GDM1 (cell line): ENCODE measurements at places on chromosomes 7 and 10.

DNA sequence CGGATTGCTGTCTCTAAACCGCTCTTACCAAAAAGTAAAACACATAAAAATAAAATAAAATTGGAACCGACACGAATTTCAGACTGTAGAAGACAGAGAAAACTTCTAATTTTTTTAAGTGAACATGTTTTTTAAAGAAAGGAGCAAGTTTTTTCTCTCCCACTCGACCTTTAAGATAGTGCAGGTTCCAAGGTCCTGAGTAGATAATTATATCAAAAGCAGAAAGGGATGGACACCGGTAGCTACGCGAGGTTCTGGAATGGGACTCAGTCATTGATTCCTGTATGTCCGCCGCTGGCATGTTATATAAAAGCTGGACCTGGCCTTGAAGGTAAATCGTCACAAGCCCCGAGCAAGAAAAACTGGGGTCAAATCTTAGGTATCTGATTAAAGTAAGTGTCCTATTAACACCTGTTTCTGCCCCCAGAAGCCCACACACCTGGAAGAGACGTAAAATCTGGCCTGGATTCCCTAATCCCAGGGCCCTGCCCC lies 462 bp upstream of the CISD1 start:
- no peak for DNase-seq

GRCh38 chr10:47298715-47299114 lies 1.3 kb upstream of the GDF10 start:
- no peak for DNase-seq

DNA sequence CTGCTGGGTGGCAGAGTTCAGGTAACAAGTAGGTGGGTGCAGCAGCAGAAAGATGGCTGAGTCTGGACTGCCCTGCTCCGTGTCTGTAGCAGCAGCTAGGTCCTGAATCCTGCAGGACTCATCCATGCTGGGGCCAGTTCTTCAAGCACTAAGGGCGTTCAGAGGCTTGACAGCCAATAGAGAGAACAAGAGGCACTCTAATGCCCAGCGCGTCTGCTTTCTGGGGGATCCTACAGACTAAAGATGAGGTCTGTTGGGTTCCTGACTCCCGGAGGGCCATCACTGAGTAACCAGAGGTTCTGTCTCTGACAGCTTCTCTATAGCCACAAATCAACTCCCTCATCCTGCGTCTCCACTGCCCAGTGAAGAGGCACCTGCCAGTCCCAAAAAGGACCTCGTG lies 125.5 kb downstream of the PTPN20 start:
- DNase-seq = no peak

- no peak for DNase-seq
Observed at GRCh38 chr10:23293145-23293724, 51.4 kb downstream of the C10orf67 start.

DNA sequence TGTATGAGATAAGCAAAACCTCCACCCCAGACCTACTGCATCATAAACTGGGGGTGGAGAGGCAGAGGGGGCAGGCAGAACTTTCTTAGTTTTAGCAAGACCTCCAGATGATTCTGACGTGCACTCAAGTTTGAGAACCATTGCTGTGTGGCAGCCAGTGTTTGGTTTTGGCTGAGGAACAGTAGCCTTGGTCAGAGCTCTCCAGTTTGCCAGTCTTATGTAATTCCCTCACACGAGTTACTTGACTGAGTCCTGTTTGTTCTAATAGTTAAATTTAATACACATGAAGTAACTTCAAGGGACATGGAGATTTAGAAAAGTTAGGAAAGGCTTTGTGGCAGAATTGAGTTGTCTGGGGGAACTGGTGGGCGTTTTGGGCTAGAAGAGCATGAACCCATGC lies 38.5 kb downstream of the GARS1 start:
- DNase-seq = no peak

- DNase-seq = no peak
Observed at GRCh38 chr10:76882796-76883195, 754.8 kb downstream of the KCNMA1 start.

DNA sequence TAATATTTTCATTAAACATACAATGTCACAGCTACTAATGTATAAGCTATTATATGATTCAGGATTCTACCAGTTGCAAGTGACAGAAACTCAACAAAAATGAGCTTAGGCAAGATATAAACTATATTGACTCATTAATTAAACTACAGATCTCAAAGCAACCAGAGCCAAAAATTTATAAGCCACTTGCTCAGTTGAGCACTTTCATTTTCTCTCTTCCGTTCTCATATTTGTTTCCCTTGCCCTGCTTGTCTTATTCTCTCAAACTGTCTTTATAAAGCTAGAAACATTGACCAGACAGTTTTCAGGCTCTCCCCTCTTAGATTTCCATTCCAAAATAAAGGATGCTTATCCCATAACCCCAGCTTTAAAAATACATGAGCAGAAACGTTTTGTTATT lies 60.2 kb upstream of the DGKB start:
- no peak for DNase-seq

DNA sequence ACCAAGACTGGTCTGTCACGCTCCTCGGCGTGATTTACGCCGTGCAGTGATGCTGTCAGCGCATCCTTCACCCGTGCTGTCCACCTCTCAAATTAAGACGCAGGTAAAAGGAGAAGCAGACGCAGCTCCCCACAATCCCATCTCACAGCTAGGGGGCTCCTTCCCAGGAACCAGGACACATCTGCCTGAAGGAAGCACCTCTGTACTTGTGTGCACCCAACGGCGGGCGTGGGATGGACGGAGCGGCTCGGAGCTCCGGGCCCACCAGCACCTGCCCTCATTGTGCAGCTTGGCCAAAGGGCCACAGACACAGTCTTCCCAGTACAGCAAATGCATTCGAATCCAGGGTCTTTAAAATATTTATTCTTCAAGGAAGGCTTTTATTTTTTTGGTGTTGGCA lies 55.3 kb downstream of the STK32C start:
- DNase-seq = no peak

DNA sequence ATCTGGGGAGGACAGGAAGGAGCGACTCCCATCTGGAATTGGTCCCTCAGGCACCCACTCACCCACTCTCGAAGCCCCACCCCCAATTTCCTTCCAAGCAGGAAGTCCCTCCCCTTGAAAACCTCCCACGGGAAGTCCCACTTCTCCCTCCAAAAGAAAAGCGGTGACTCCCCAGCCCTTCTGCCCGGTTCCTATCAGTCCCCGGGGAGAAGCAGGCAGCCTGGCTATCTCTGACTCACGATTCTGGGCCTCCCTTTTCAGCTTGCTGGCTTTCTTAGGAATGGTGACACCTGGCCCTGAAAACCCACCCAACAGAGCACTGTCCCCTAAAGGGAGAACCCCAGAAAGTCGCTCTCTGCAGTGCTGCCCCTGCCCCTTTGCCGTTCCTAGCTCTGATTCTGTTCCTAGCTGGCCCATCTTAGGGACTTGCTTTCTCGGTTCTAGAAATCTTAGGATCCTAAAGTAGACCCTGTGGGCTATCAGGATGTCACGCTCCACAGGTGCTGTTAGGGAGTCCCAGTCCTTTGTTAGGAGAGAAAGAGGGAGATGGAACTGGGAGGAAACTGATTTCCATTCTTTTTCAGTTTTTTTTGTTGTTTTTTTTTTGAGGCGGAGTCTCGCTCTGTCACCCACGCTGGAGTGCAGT lies 6.0 kb downstream of the TSC22D4 start:
- DNase-seq = no peak

- DNase-seq = no peak
Observed at GRCh38 chr10:49081547-49082275, 33.6 kb downstream of the VSTM4 start.

DNA sequence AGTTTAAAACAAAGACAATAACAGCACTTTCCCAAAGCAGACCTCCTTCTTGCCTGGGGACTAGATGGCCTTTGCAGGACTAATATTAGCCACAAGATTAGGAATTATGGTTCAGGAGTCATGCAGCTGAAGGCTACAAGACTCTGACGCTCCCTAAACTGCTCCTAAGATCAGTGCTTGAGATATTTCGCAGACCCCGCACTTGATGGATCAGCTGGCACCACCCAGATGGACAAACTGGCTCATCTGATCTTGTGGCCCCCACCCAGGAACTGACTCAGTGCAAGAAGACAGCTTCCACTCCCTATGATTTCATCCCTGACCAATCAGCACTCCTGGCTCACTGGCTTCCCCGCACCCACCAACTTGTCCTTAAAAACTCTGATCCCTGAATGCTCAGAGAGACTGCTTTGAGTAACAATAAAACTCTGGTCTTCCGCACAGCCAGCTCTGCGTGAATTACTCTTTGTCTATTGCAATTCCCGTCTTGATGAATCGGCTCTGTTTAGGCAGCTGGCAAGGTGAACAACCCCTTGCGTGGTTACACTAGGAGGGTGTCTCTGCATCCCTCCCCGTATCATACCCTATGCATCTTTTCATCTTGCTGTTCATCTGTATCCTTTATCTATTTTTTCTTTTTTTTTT lies 26.9 kb upstream of the NRBF2 start:
- DNase-seq = no peak

DNA sequence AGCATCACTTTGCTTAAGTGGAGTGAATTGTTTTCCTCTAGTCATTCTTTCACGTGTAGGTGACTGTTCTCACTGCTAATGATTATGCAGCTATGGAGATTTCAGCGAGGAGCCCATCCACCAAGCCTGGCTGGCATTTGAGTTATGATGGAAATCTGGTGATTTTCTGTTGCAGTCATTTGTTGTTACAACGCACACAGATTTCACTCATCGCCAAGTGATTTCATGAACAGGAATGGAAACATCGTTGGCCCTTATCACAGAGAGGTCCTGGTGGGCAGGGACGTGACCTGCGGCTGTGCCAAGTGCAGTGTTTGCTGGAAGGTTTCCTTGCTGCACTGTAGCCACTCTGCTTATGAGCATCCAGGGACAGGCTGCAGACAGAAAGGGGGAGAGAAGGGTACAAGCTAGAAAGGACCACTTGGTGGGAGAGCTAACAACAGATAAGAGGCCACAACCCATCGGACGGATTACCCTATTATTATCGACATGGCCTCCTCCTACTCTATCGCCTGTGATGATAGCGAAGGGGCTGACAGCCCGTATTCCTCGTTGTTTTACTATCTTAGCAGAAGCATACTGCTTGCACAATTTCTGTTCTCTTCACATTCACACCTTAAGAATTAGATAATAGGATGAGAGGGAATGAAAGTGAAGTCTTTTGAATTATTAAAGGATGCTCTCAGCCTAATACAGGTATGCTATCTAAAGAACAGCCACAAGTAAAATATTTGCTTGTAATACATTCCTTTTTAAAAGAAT lies 99.0 kb upstream of the PITRM1 start:
- no peak for DNase-seq

- no peak for DNase-seq
Observed at GRCh38 chr7:128759242-128759641, 16.4 kb downstream of the OPN1SW start.

DNA sequence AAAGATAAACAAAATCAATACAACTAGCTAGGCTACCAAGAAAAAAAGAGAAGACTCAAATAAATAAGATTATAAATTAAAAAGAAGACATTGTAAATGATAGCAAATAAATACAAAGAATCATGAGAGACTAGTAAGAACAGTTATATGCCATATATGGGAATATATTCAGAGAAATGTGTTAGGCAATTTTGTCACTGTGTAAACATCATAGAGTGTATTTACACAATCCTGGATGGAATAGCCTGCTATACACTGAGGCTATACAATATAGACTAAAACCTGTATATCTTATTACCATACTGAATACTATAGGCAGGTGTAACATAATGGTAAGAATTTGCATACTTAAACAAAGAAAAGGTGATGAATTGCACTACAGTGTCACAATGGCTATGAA lies 717.4 kb downstream of the PARD3 start:
- no peak for DNase-seq

GRCh38 chr7:70712942-70713341 lies 419.0 kb upstream of the GALNT17 start:
- no peak for DNase-seq

DNA sequence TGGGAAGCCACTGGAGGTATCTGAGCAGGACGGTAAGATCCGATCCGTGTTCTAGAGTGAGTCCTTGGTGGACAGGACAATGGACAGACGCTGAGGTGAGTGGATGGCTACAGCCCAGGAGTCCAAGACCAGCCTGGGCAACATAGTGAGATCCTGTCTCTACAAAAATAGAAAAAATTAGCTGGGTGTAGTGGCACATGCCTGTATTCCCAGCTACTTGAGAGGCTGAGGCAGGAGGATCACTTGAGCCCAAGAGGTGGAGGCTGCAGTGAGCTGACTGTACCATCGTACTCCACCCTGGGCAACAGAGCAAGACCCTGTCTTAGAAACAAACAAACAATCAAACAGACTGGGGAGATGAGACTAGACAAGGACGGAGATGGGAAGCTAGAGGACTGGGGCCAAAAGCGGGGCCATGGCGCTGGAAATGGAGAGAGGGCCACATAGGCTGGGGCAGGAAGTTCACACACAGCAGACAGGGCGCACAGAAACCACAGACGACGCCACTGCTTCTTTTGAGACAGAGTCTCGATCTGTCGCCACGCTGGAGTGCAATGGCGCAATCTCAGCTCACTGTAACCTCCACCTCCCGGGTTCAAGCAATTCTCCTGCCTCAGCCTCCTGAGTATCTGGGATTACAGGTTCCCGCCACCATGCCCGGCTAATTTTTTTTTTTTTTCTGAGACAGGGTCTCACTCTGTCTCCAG lies 24.7 kb downstream of the DAGLB start:
- DNase-seq = no peak

DNA sequence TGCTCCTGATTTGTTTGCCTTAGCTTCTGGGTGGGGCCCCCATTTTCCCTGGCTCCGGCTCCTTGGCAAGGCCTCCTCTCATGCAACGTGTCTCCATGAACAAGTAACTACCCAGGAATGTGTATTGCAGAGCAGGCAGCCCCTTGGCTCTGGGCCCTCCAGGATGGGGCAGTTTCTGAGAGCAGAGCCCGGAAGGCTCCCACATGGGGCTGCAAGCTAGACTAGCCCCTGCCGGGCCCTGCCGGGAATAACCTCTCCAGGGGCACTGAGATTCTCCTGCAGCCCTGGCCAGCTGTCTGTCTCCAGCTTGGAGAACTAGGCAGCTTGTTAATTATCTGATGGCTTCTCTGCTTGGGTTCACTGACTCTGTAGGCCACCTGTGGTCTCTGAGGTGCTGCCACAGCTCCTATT lies 184.0 kb upstream of the INHBA start:
- DNase-seq = no peak

DNA sequence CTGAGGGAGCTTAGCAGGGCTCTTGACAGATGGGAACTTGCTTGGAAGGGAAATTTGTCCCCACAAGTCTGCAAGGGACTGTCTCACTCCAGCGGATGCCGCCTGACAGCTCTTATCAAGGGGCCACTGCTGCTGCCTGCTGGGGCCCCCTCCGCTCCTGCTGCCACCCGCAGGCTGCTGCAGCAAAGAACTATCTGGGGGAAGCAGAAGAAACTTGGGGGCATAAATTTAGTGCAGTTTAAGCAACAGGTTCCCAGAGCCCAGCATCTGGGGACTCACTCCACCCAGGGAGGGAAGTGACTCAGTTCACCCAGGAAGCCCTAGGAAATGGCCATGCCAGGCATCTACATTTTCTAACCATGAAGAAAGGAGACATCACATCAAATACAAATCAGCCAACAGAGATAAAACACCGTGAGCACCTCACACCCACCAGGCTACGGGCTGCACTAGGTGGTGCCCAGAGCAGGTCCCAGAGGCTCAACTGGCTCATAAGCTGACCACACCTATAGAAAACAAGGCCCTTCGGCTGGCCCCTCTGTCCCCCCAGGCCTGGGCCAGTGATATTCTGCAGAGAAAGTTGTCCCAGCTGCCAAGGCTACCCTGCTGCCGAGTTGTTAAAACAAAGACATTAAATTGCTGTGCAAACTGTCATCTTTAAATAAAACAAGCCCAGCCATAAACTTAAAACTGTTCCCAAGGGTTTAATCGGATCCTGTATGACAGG lies 3.7 kb downstream of the RGS10 start:
- peak; percentile 7 for DNase-seq
